ENCODE measurements at places on chromosomes 16 and 17. TPM values are rescaled to one million over a fixed set of nuclear protein-coding genes. Genes with fewer than 3 reads are reported as not detected.

DNA sequence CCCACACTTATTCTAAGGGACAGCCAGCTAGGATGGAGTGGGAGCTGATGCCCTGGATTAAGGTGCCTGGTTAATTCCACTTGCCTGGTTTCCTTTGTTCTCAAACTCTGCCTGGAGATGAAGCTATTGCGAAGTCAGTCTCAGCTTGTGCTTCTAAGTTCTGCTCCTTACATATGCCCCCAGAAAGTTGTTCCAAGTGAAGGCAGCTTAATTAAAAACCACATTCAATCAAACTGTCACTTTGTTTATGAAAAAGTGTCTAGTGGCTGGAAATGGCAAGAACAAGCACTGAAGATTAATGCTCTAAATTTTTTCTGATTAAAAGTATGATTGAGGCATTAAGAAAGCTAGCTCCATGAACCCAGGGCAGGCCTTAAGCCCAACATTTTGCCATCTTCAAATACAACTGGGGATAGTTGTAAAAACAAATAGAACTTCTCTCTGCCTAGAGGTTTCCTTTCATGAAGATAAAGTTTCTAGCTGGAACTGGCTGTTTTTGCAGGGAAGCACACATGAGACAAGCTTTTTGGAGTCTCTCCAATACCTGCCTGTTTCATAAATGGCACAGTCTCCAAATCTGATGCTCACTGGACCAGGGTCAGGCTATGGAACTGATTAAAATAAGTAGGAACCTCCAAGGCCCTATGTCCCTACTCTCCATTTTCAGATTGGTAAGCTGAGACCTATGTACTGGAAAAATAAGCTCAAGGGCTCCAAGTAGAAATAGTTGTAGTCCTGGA, 100.9 kb downstream of the GRIN2A start:
- H3K4me3 ChIP-seq: no peak overlapping the region
- H3K4me1 ChIP-seq: no peaks in the 10 kb centered on the region
- no peaks in the 10 kb centered on the region for H3K36me3 ChIP-seq
- no peaks in the 10 kb centered on the region for H3K27me3 ChIP-seq
- no peak overlapping the region for H3K27ac ChIP-seq

- H3K27me3 ChIP-seq: no peaks in the 10 kb centered on the region
- H3K4me1 ChIP-seq: no peaks in the 10 kb centered on the region
- peak; percentile 13 for DNase-seq
Observed at GRCh38 chr17:52383493-52384100, 225.1 kb upstream of the CA10 start.

Gene CDYL2
- 40.7 TPM for total RNA-seq

Gene ZSCAN10
- 0.35 TPM for total RNA-seq

Gene C1QTNF1
- not detected for total RNA-seq
